Sciatic nerve (tissue), 2 donors: ENCODE measurements at places on chromosomes 7 and 10. TPM values are rescaled to one million over a fixed set of nuclear protein-coding genes. Genes with fewer than 3 reads are reported as not detected.

TAS2R5 gene
- 6.2 TPM for total RNA-seq

CXCL12 gene
- 394 TPM for total RNA-seq

ZFAND2A gene
- 24.7 TPM for total RNA-seq

NUTM2E gene
- not detected for total RNA-seq

TAS2R41 gene
- total RNA-seq: not detected

PLAU gene
- total RNA-seq: 15.6 TPM

ADAP1 gene
- 42.8 TPM for total RNA-seq

SPOCK2 gene
- 5.3 TPM for total RNA-seq

PON1 gene
- not detected for total RNA-seq

NAT16 gene
- not detected for total RNA-seq

RNF148 gene
- total RNA-seq: 2.0 TPM

IFIT2 gene
- 19.9 TPM for total RNA-seq

NOM1 gene
- total RNA-seq: 19.3 TPM

DKK1 gene
- total RNA-seq: 3.3 TPM

ERVW-1 gene
- total RNA-seq: 0.22 TPM

AOAH gene
- total RNA-seq: 20.6 TPM

ITGB8 gene
- 207 TPM for total RNA-seq

MKI67 gene
- total RNA-seq: 1.3 TPM

MMD2 gene
- total RNA-seq: 3.7 TPM

ANKRD1 gene
- 0.36 TPM for total RNA-seq

SPDYE8 gene
- total RNA-seq: not detected

HNRNPF gene
- 130 TPM for total RNA-seq

AMPH gene
- 5.9 TPM for total RNA-seq

HYAL4 gene
- total RNA-seq: not detected

MEIG1 gene
- not detected for total RNA-seq

PSD gene
- 1.9 TPM for total RNA-seq

AKR1C2 gene
- total RNA-seq: 97.9 TPM

STMP1 gene
- 36.2 TPM for total RNA-seq

JCAD gene
- 83.5 TPM for total RNA-seq

PILRB gene
- 46.3 TPM for total RNA-seq

EXOC6 gene
- 22.9 TPM for total RNA-seq

TACC2 gene
- total RNA-seq: 49.1 TPM

PDE6C gene
- not detected for total RNA-seq

C10orf62 gene
- total RNA-seq: not detected

HOXA11 gene
- 1.3 TPM for total RNA-seq

LRGUK gene
- 0.76 TPM for total RNA-seq

PIK3CG gene
- total RNA-seq: 6.6 TPM

NPC1L1 gene
- 0.45 TPM for total RNA-seq

CYP2C18 gene
- total RNA-seq: not detected

ZNF679 gene
- total RNA-seq: not detected
